NCI-H1417 (cell line): ENCODE measurements at places on chromosomes 3 and 15.

DNA sequence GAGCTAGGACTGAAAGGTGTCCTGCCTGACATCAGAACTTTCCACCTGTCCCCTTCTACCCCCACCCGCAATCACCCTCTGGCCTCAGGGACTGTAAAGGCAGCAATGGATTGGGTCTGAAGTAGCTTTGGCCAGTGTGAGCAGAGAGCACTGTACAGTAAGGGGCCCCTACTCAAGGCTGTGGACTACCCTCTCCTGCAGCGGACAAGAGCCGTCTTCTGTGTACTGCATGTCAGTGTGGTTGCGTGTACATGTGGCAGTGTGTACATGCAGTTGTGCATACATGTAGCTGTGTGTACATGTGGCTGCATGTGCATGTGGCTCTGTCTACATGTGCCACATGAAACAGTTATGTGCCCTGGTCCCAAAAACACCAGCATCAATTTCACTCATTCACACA, 205.9 kb upstream of the LINGO1 start:
- no peak for DNase-seq

- no peak for DNase-seq
These were observed 103.9 kb downstream of the FBN1 start for GRCh38 chr15:48541341-48542278.

DNA sequence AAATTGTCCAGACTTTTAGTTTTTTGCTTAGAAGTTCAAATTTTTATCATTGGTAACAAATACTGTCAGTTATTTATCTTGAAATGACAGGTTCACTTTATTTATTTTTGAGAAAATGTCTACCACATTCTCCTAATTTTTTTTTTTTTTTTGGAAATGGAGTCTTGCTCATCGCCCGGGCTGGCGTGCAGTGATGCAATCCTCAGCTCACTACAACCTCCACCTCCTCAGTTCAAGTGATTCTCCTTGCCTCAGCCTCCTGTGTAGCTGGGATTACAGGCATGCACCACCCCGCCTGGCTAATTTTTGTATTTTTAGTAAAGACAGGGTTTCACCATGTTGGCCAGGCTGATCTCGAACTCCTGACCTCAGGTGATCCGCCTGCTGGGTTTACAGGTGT, 16.1 kb upstream of the EBLN2 start:
- no peak for DNase-seq

GRCh38 chr3:105999856-106000255, 131.0 kb upstream of the CBLB start:
- DNase-seq = no peak

- DNase-seq = no peak
These were observed 903.6 kb downstream of the DIPK2A start for GRCh38 chr3:144875211-144875610.

DNA sequence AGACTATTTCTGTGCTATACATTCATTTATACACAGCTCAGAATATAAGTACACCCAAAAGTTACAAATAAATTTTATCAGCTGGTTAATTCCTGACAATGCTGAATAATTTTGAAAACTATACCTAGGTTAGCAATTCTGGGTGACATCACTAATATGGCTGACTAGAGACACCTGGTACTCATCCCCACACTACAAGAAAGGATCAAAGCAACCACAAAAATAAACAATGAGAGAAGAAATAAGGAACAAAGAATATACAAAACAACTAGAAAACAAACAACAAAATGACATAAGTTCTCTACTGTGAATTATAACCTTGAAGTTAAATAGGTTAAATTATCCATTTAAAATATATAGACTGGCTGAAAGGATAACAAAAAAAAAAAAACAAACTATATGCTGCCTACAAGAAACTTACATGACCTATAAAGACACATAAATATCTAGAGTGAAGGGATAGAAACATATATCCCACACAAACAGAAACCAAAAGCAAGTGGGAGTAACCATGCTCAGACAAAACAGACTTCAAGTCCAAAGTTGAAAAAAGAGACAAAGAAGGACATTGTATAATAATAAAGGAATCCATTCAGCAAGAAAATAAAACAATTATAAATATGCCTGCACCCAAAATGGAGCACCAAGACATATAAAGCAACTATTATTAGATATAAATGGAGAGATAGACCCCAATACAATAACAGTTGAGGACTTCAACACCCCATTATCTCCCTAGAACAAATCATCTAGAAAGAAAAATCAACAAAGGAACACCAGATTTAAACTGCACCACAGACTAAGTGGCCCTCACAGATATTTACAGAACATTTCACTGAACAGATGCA, 57.8 kb downstream of the IMPG2 start:
- no peak for DNase-seq

GRCh38 chr15:39594446-39595337, 13.8 kb downstream of the THBS1 start:
- no peak for DNase-seq
